ENCODE measurements at places on chromosomes 5 and 9.

DNA sequence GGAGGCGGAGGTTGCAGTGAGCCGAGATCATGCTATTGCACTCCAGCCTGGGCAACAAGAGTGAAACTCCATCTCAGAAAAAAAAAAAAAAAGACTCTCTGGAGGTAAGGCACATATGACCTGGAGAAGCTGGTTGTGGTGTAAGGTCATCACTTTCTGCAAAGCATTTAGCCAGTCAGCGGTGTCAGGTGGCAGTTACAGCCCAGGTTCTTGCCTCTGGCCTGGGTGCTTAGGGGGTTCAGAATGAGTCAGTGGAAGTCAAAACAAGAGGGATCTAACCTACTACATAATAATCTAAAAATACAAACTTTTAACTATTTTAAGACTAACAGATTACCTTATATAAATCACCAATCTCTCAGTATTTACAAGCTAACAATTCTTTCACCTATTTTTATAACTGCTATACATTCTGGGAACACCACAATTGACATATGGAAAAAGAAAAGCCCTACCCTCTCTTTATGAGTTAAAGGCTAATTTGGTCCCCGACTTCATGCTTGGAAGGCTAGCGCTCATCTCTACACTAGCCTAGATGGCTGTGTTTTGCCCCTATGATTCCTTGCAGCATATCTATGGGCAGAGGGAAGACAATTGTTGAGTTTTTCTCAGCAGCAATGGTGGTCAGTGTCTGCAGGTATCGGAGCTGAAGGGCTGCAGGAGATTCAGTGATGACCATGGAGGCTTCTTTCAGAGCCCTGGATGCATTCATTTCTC, 29.2 kb downstream of the STOM start:
- DNase-seq, result no peak

GRCh38 chr5:118698774-118699173, 289.6 kb downstream of the DTWD2 start:
- no peak for DNase-seq

DNA sequence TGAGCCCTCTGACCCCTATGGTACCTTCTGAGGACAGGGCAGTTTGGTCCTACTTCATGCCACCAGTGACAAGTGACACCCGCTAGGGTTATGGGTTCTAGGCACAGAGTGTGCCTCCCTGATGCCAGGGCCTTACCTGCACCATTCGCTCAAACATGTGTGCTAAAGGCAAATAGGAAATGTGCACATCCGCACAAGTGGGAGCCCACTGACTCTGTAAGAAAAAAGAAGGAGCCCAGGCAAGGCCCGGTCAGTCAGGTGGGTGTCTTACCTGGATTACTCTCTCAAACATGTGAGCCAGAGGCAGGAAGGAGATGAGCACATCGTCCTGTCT, 29.1 kb upstream of the MEIKIN start:
- no peak for DNase-seq

DNA sequence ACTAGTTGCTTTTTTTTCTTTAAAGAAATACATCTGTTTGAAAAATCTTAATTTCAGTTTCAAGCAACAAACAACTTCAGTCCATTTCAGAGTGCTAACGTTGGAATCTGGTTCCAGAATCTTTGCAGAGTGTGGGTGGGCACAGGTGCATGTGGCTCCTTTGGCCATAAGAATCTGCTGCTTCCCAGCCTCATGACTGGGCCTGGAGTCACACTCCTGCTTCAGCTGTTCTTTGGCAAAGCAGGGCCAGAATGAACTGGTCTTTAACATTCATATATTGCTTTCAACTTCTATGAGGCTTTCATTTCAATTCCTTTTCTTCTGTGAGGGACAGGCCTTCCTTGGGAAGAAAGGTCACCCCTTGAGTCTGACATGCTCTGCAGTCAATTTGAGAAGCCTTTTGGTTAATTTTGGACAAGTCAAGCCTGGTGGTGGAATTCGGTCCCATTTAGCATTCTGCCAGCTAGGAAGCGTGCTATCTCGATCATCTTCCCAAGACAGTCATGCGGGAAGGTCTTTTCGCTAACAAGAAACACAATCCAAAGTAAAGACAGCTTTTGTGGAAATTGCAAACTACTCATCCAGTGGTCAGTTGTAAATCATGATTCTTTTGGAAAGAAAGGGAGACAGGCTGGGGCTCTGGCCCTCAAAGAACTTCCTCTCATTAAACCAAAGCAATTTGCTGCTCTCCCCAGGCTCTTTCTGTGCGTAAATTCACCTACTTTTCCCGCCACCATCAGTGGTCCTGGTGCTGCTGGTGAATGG, 55.2 kb downstream of the SLC1A3 start:
- no peak for DNase-seq

GRCh38 chr5:153584126-153584959, 93.9 kb downstream of the GRIA1 start:
- no peak for DNase-seq

- no peak for DNase-seq
Measured at GRCh38 chr9:113237026-113237425, 15.7 kb downstream of the SLC31A1 start.

DNA sequence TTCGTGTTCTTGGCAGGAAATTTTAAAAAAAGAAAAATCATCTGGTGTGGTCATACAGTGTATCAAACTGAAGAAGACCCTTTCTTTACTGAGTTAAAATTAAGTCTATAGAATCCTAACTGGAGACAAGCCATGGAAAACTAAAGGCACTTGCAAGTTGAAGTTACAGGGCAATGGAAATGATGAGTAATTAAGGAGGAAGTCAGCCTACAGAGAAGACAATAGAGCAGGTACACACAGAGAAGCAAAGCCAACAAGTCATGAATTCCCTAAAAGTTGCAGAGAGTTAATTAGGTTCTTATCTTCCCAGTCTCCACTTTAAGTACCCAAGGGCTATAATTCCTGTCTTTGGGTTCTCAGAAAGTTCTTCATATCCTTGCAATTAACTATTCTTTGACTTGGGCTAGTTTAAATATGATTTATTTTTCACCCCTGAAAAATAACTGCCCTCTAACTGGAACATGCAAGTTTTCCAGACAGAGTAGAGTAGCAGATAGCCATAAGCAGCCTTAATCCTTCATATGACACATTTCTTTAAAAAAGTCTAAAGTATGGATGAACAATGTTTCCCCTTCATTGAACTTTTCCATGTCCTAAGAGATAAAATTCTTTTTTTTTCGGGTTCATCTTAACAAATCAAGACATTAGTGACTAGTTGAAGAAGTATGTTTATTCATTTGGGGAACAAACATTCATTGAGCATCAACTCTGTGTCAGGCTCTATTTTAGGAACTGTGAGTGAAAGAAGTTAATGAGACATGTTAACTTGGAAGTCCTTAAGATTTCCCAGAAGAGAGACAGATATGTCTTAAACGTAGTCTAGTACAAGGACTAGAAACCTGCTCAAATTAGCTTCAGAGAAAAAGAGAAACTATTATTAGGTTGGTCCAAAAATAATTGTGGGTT, 5.2 kb upstream of the ITGA2 start:
- DNase-seq, result no peak

- no peak for DNase-seq
Measured at GRCh38 chr5:98349251-98349989, 424.0 kb upstream of the RGMB start.

DNA sequence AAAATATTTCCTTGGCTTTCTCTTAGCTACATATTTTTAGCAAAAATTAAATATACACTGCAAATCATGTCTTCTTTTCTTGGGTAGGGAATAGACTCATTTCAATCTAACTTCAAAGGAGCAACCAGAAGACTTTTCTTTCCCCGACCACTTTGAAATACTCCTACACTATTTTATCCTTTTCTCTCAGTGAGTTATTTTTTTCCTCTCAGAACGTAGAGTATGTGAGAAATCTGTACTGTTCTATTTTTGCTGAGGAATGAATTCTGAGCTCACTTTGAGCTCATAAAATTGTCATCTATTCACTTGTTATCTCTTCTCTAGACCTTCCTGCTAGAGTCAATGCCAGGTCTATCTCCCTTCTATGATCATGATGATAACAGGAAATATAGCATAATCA, 22.2 kb upstream of the DAPK1 start:
- DNase-seq, result no peak

GRCh38 chr5:141779503-141779973, 97.5 kb upstream of the ARAP3 start:
- DNase-seq, result peak; percentile 71

DNA sequence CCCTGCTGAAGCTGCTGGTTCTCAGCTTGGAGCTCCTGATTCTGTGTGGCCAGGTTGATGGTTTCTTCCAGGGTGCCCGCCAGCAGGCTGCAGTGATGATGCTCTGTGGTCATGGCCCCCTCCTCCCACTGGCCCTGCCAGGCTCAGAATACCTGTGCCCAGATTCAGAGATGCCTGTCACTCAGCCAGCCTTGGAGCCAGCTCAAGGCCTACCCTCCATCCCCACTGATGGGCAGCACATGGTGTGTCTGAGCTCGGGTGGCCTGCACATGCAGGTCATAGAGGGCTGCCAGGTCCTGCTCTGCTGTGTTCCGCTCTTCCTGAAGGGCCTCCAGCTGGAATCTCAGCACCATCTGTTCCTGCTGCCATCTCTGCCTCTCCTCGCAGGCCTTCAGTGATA, 5.4 kb downstream of the SLC35A4 start:
- DNase-seq, result no peak

- DNase-seq, result peak; percentile 81
Measured at GRCh38 chr9:99820685-99821395, 845 bp upstream of the NR4A3 start.

DNA sequence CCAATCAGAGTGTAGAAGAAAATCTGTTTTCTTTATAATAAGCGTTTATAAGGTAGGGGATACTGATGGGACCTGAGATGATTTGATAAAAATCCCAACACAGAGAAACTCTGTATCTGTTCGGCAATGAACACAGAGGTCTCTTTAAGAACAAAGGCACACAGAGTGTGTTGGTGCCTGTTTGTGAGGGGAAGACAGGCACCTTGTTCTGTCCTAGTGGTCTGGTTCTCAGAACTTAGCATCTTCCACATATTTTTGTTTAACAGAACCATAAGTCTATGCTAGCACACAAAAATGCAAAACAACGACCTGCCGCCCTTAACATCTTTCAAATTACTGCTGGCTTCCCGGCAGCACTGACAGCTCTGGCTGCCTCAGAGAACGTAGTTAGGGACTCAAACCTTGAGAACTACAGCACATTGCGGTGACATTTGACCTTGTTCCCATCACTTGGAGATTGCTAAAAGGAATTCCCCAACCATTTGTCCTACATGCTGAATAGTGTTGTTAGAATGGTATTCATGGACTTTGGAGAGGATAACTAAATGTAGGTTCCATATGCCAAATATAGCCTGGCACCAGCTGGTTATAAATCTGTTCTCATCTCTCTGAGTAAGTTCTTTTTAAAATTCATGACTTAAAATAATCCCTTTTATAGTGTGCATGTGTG, 871.7 kb upstream of the TYRP1 start:
- DNase-seq, result no peak

- DNase-seq, result no peak
Measured at GRCh38 chr9:114954956-114955582, 24.7 kb upstream of the TNFSF8 start.

Measured in left hindlimb (tissue), 1 donor.